ENCODE measurements at places on chromosomes 6 and 20.

DNA sequence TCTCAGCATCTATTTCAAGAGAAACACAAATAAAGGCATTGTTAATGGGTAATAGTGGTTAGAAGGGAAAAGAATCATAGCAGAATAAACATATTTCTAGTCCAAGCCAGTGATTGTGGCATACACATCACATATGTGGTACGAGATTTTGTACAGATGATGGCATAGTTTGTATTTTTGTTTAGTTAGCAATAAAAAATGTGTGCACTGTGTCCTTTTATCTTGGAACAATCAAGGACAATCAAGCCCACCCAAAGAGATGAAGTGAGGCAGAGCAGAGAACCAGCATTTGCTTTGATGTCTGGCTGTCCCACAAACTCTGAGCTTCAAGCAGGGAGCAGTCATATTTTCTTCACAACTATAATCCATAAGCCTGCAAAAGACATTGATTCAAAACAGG is 256.5 kb upstream of the CHD6 start:
- DNase-seq: no peak

DNA sequence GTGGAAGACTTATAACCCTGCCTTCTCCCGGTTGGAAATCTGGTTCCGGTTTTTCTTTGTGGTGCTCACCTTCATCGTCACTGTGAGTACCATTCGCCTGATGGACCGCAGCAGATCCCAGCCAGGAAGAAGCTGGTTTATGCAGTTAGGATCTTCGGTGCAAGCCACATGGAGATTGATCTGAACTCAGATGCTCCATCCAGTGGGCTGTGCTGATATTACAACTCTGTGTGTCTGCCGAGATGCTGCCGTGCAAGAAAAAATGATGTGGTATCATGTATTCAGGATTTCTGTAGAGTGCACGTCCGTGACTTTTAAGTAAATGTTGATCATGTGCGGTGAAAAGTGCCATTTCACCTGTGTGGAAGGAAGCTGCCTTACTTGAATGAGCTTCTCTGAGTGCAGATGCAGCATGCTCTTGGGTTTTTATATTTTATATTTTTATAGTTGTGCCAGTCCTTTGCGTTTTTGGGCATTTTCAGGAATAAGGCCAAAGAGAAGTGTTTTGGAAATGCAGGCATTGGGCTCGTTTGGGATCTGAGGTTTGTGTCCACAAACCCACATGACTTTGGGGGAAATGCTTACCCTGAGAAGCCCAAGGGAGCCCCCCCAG is 39.2 kb downstream of the DYNLT1 start:
- DNase-seq: peak; percentile 49

GRCh38 chr20:57259938-57260921 is 6.2 kb downstream of the BMP7 start:
- DNase-seq: no peak

GRCh38 chr6:42921801-42922200 is 5.9 kb downstream of the PTCRA start:
- DNase-seq: no peak

DNA sequence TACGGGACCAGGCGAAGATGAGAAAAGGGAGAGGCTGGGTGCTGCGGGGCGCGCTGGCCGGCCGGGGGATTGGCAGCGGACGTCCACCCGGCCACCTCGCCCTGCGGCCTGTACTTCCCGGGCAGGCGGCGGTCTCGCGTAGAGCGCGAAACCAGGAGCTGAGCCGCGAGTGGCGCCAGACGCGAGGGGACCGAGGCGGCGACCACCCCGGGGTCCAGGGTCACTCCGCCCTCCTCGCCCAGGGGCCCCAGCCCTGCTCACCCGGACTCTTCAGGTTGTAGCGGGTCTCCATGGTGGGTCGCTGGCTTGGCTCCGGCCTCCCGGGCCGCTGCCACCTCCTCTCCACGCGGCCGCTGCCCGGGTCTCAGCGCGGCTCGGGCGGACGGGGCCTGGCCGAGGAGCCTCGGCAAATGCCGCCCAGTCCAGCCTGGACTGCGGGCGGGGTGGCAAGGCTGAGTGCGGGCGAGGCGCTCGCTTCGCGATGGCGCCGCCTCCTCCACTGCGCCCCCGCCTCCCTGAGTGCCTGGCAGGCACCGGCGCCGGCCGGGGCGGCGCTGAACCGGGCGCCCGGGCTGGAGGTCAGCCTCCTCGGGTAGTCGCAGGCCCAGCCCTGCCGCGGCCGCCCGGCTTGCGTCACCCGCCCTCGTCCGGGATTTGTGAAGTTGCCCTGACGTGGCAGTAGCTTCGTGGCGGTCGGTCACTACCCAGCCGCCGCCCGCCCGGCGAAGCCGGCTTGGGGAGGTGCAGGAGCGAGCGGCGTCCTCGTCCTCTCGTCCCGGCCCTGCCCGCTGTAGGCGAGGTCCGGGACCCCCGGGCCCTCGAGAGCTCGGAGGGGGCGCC is at the start of gene UBE2J1:
TSS of gene UBE2J1 (minus strand) at position 445 of the 840 bp plus-strand sequence. CDS start at position 292, 153 bp downstream.
- peak; percentile 73 for DNase-seq

DNA sequence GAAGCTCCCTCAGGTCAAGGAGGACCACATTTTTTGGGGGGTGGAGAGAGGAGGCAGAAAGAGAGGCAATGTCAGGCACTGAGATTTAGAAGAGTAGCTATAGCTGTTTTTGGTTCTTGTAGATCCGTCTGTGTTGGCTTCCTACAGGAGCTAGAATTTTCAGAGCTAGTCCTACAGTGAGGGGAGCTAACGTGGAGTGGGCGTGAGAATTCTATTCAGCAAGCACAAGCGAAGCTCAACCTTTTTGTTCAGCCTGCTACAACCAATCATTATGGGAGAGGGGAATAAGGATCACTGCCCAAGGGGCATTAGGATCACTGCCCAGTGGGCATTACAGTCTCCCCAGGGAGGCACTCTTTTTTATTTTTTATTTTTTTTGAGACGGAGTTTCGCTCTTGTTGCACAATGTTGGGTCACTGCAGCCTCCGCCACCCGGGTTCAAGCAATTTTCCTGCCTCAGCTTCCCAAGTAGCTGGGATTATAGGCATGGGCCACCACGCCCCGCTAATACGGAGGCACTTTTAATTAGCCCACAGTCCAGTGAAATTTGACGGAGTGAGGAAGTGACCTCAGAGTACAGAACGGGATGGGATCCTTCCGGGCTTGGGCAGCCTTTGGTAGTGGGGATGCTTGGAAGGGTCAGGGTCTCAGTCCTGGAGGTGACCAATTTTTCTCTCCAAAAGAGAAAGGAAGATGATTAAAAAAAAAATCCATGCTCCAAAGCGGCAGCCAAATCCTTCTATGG is 1.1 kb upstream of the PANK2 start:
- DNase-seq: no peak

GRCh38 chr6:2528156-2528555 is 222.6 kb downstream of the MYLK4 start:
- no peak for DNase-seq

GRCh38 chr6:76702187-76702586 is 629.7 kb upstream of the IMPG1 start:
- DNase-seq: no peak

GRCh38 chr6:100153636-100154275 is 159.7 kb upstream of the MCHR2 start:
- no peak for DNase-seq

GRCh38 chr20:35510951-35511735 is 18.3 kb downstream of the C20orf173 start:
- no peak for DNase-seq

DNA sequence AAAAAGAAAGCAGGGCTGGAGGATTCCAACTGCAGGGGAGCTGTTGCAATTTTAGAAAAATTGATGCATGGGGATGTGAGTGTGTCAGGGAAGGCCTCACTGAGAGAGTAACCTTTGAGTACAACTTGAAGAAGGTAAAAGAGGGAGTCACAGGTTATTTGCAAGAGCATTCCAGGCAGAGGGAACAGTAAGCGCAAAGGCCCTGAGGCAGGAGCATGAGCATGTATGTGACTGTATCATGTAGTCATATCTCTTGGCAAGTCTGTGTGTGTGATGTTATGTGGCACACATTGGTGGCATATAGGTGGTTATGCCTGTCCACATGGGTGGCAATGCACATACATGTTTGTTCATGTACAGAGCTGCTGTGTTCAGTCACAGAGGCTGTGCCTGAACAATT is 71.2 kb upstream of the ZNFX1 start:
- DNase-seq: no peak

DNA sequence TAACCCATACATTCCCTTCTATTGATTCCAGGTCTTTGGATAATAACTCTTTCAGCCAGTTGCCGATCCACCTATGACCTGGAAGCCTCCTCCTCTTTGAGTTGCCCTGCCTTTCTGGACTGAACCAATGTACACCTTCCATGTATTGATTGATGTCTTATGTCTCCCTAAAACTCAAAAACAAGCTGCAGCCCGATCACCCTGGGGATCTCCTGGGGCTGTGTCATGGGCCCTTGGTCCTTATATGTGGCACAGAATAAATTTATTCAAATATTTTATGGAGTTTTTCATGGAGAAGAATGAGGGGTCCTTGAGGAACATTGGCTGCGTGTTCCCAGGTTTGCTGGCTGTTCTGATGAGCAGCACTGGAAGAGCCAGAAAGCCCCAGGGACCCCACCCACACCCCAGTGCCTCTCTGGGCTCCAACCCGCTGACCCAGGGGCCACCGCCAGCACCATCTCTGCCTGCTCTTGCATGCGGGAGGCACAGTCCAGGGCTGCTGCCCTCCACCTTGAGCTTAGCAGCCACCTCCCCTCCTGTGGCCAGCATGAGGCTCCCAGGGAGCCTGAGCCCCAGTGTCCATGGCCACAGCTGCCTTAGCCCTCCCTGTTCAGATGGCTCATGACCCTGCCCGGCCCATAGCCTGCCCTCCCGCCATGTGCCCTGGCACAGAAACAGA is 36.5 kb upstream of the CST7 start:
- DNase-seq: no peak

GRCh38 chr6:166010136-166010960 is 157.3 kb downstream of the TBXT start:
- no peak for DNase-seq

DNA sequence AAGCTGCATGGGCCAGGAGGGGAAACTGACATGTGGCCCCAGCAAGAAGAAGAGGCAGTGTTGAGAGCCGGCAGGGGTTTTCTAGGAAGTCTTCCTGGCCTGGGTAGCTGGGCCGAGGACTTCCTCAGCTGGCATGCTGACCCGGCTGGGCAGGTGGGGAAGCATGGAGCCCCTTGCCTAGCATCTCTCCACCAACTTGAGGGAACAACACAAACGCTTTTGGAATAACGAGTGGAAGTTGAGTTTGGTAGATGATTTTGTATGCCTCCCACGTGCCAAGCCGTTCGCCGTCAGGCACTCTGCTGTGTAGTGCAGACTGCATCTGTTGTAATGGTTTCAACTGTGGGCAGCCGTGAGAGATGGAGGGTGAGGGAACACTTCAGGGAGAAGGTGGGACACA is 7.3 kb downstream of the TMEM181 start:
- DNase-seq: no peak
